Lower leg skin (tissue), 4 donors: ENCODE measurements at places on chromosomes 4 and X. TPM values are rescaled to one million over a fixed set of nuclear protein-coding genes. Genes with fewer than 3 reads are reported as not detected.

GRCh38 chrX:94265323-94265722 lies 591.3 kb downstream of the FAM133A start:
- DNase-seq, result no peak

GRCh38 chr4:98710831-98711230 lies 52.4 kb upstream of the TSPAN5 start:
- no peak for DNase-seq

DNA sequence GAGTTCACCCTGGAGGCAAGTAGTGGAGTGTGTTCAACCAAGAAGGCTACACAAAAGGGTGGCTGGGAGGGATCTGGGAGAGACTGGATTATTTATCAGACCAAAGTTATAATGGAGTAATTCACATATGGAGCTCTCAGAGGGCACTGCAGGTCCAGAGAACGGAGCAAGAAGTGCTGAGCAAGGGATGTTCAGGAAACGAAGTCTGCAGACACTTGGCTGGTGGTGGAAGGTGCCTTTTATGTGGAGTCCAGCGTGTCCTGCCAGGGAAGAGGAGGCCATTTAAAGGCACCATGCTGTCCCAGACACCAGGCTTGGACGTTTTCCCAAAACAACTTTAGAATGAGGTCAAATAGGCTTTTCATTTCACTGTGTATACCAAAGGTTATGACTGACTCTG lies 130.1 kb downstream of the CEP135 start:
- DNase-seq, result no peak

DNA sequence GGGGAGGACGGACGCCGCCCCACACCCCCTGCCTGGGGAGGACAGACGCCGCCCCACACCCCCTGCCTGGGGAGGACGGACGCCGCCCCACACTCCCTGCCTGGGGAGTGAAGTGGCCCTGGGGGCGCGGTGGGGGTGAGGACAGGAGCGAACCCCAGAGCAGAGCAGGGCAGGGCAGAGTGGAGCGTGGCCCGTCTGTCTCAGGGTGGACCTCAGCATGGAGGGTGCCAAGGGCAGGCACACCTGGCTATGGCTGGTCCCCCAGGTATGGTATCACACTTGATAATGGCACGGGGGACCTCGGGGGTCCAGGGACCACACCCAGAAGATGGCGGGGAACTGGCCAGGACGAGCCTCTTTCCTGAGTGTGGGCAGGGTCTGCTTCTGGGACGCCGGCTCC lies 9.6 kb downstream of the LRPAP1 start:
- peak; percentile 67 for DNase-seq

GRCh38 chrX:38664285-38664684 lies 102.9 kb downstream of the TSPAN7 start:
- DNase-seq, result no peak

DNA sequence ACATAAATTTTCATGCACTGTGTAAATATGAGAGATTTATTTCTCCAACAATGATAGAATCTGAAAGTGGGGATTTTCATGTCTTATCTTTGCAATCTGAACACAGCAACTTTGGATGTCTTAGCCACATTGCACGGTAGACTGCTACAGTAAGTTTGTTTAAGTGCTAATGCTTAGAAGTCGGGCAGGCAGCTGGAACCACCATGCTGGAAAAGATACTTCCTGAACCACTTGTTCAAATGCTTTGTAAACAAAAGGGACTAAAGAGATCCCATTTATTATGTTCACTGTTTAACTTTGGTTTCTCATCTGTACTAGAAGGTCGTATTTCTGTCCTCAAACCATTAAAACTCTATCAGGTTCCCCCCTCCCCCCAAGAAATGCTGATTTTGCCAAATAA lies 555.9 kb upstream of the DIPK2B start:
- no peak for DNase-seq

GRCh38 chr4:83618431-83618830 lies 82.5 kb downstream of the GPAT3 start:
- DNase-seq, result no peak

DNA sequence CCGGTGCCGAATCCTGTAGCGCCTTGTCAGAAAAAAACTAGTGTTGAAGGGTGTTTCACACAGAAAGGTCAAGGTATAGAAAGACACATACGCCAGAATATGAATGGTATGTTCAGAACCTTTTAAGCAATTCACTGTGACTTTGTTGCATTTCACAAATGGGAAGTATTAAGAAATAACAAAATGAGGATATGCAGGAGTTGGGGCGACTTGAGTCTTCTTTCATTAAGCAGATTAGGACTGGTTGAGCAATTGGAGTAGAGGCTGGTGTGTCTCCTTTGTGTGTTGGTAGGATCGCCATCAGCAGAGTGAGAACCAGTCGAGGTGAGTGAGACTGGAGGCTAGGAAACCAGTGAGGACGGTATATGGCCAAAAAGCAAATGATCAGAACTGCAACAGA lies 1454.5 kb upstream of the TENM3 start:
- DNase-seq, result no peak

DNA sequence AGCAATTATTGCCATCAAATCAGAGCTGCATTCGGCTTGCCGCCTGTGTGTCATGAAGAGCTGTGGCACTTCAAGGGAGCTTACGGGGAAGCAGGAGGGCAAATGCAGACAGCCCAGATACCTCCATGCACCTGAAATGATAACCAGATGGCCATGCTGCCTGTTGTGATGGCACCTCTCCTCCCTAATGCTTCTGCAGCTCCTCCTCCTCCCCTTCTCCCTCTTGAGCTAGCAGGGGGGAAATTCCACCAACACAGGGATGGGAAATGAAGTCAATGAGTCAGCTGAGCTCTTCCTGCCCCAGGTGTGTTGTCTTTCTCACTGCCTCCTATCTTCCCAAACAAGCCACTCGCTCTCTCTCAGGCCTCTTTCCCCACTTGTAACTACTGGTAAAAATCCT lies 565.0 kb downstream of the BCOR start:
- DNase-seq, result no peak

DNA sequence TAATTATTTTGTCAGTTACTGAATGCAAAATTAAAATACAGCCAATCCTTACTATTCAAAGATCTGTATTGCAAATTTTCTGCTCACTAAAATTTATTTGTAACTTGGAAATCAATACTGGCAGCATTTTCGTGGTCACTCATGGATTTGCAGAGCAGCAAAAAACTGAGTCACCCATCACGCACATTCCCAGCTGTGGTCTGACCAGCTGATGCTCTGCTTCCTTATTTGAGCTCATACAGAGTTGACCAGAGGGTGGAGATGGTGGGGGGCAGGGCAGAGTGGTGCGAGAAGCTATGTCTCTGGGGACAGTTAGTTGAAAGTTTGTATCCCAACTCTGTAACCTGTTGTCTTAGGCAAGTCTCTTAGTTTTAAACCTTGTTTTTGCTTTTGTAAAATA lies 214.8 kb downstream of the SPCS3 start:
- DNase-seq, result no peak

GRCh38 chr4:24570172-24570571 lies 14.2 kb downstream of the DHX15 start:
- DNase-seq, result no peak

GRCh38 chr4:144564358-144564757 lies 81.6 kb upstream of the HHIP start:
- DNase-seq, result no peak

DNA sequence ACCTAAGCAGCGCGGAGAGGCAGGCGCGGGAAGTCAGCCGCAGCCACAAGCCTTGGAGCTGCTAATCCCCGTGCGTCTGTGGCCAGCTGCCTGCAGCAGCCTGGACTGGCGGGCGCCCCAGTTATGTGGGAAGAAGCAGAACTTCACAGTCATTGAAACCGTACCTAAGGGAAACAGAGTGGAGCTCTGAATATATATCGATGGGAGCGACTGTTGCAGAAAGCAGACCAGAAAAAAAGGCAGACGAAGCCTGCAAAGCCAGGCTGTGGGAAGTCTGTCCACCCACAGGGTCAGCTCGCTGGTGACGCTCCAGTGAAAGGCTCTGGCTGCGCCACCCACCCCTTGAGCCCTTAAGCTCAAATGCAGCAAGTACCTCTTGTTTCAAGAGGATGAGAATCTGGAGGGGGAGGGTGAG lies 24.7 kb downstream of the KCNE5 start:
- no peak for DNase-seq

DNA sequence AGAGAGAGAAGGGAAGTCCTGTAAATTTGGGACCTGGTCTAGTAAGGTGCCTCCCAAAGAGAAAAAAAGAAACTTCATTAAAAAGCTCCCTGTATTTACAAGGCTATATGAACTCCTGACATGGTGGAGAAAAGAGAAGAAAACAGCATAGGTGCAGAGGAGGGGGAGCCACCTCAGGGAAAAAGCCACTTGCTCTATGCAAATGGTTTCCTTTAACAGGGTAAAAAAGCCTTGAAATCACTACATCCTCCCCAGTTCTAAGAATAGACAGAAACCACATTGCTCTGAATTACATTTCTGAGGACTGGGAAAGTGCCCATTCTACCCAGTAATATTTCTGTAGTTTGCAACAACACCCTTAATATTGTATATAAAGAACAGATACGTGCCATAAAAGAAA lies 165.5 kb downstream of the KLF8 start:
- DNase-seq, result no peak

DNA sequence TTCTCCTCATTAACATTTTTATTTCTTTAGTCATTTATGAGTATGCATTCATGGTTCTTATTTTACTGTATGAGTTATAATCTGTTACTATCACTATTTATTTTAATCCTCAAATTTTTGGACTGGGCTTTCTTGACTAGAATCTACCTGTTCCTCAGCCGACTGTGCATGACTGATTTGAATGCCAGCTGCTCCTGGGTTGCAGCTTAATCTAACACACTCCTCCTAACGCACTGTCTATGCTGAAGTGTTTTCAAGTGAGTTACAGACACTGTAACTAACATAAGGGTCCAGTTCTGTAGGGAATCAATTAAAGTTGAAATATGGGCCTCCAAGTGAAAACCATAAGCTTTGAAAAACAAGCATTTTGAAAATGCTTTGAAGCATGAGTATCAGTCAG lies 137.4 kb upstream of the ARSJ start:
- no peak for DNase-seq

DNA sequence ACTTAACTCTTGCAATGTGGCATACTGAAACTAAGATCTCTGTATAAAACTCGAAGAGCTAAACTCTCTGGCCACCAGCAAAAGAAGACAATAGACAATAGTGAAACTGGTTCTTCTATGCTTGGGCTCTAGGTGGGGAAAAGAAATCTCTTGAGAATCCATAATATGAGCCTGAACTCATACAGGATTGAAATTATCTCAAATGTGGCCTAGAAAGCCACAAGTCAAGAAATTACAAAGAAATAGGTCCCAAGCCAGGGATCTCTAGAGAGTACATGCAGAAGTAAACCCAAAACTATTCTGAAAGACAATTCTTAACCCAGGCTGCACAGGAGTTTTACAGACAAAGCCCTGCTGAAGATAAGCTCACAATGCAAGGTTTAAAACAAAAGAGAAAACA lies 127.4 kb downstream of the ANAPC10 start:
- DNase-seq, result no peak

DNA sequence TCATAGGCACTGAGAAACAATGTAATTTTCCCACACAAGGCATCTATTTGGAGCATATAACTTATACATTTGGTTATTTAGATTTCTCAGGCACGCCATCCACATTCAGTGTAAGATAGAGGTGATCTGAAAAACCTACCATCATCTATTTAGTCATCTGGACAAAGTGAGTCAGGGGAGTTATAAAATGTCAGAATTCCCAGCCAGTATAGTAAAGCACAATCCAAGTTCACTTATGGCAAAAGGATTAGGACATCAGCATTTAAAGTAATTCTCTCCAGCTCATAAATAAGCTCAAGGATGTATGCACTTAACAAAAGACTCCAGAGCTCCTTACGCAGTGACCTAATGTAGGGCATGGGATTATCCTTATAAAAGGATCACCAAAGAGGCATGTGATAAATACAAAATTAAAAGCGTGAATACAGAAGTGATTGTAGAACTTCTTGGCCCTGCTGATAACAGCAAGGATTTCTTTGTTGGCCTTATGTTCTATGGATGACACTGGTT lies 65.3 kb upstream of the DCLK2 start:
- no peak for DNase-seq

DNA sequence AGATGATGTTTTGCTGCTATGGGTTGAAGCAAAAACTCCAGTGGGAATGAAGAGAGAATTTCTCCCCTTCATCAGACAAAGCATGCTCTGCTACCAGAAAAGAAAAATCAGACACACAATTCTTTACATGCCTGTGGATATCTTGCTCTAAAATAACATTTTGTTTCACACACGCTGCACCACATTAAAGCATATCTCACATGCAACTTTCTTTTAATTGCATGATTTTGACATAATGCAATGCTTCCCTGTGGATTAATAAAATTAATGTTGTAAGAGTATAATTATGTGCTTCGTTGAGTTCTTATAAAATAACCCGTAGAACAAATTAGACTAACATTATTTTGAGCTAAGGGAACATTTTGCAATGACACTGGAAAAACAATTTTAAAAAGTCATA lies 2230.7 kb downstream of the PCDH7 start:
- DNase-seq, result no peak

GRCh38 chr4:26009502-26009901 lies 95.5 kb downstream of the SMIM20 start:
- no peak for DNase-seq

The SHISA3 gene
- 0.55 TPM for total RNA-seq

The GJB1 gene
- 0.19 TPM for total RNA-seq

The DCAF12L1 gene
- total RNA-seq, result not detected

The LRCH2 gene
- total RNA-seq, result 0.84 TPM

The HPGDS gene
- total RNA-seq, result 1.7 TPM

The SFRP2 gene
- 5.5 TPM for total RNA-seq
